ENCODE measurements at places on chromosomes 6 and 20.

GRCh38 chr6:152651986-152652385 is 14.8 kb upstream of the SYNE1 start:
- no peak for DNase-seq

DNA sequence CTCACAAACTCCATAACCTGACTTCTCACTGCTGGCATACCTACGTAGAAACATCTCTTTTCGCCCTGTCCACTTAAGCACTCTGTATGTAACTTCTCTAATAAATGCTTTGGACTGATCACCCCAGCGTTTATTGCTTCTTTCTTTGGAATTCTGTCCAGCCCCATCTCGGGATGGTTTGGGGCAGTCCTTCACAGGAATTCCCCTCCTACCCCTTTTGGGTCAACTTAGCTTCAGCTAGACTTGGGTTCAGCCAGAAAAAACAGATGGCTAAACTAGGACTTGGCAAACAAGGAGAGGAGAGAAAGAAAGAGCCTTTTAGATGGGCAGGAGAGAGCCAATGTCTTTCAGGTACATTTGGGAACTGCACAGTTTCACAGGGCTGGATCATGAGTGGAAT is 3.9 kb upstream of the LTV1 start:
- DNase-seq, result no peak

DNA sequence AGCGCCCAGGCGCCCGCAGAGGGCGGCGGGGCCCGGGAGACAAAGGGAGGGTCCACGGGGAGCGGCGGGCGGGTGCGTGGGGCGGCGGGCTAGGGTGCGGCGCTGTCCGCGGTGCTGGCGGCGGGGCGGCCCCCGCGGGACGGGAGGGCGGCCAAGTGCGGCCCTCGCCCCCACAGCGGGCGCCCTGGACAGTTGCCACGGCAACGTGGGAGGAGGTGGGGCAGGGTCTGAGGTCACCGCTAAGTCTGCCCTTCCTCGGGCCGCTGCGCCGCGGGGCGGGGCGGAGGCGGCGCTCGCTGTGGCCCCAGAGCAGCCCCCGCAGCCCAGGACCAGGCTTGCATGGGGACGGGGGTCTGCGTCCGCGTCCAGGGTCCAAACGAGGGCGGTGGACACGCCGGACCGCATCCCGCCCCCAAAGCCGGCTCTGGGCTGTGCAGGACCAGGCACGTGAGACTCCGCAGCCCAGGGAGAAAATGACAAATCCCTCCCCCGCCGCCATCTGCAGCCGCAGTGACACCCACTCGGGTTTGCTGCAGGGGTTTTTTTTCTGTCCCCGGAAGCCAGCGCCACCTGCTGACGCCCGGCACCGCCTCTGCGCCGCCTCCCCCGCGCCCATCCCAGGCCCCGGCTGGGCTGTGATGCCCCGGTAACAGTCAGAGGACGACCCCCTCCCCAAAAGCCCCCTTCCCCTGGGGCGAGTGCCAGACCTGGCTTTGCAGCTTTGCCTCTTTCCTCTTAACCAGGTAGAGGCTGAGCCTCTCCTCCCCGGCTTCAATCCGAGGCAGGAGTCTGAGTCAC is 36.8 kb downstream of the YTHDF1 start:
- DNase-seq, result peak; percentile 28

DNA sequence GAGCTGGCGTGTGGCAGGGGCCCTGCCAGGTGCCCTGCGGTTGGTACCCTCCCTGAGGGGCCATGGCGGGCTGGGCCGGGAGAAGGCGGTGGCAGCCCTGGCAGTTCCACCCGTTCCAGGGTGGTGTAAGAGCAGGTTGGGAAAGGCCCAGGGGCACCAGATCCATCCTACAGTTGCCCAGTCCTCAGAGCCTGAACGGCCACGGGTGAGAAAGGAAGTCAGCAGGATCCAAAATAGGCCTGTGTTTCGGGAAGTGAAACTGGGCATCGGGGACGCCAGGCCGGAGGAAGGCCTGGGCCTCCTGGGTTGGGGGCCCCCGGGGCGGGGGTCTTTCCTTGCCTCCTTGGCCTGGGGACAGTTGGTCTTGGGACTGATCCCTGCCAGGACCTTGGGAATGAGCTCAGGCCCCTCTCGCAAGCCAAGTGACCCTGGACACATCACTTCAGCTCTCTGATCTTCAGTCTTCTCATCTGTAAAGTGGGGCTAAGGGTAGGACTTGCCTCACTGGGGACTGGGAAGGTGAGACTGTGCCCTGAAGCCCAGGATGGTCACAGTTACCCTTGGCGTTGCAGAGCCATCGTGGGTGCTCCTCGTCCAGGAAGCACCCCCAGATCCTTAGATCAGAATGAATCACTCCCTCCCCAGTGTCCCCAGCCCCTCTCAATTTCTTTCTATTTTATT is 18.1 kb upstream of the NOL4L start:
- DNase-seq, result no peak

DNA sequence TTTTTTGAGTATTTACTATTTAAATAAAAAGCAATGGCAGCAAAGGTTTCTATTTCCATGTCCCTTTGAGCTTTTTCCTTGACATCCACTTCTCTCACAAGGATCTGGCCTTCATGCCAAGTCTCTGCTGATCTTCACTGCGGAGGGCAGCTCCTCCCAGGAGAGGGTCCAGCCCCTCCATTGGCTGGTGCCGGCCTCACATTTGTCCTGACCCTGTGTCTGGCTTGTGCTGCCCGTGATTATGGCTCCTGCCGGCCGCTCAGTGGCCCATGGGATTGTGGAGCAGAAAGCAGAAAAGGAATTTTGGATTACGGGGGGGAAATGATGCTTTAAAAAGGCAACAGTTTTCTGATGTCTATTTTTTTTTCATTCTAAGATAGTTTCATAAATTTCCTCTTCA is 31.2 kb upstream of the PDE7B start:
- DNase-seq, result no peak

- DNase-seq, result no peak
Observed at GRCh38 chr20:59823491-59824259, 109.8 kb downstream of the SYCP2 start.

DNA sequence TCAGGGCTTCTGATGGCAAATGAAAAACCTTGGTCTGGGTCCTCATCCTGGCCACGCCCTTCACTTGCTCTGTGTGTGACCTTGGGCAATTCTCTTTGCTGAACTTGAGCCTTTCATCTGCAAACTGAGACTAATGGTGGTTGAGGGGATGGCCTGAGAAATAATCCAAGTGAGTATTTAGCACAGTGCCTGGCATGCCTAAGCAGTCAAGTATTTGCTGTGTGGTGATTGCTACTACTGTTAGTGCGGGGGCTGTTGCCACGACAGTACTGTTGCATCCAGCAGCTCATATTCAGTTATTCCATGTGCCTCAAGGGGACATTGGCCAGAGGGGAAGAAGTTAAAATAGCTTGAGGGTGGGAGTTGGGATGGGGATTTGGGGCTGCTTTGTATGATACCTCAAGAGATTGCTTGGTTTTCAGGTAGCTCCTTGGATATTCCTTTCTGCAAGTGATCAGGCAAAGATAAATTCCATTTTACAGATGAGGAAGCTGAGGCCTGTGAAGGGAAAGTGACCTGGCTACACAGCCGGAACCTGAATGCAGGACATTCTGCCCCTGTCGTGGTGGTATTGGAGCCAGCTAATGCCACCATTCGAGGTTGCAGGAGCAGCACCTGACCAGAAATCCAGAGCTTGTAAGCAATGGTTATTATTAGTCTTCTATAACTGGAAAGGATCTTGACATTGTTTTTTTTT is 45.1 kb upstream of the EPB41L1 start:
- DNase-seq, result no peak

- no peak for DNase-seq
Observed at GRCh38 chr20:38157635-38158495, 7.2 kb downstream of the TGM2 start.

DNA sequence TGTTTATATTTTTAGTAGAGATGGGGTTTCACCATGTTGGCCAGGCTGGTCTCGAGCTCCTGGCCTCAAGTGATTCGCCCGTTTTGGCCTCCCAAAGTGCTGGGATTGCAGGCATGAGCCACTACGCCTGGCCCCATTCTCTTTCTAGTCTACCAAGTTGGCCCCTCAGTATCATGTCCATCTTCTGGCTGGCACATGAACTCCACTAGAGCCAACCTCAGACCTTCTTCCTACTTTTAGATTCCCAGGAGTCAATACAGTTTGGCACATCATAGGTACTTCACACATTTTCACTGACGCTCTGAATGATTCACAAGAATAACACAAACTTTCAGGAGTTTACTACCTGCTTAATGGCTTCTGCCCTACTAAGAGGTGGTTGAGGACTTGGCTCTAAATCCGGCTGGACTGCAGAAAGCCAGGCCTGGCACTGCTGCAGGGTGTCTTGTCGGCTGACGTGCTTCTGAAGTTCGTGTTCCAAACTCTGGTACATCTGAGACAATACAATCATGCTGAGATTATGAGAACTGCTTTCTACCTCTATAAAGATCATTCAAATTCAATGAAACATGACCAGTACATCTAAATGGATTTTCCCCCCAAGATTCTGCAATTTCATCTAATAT is 293.3 kb downstream of the SYNE1 start:
- no peak for DNase-seq

DNA sequence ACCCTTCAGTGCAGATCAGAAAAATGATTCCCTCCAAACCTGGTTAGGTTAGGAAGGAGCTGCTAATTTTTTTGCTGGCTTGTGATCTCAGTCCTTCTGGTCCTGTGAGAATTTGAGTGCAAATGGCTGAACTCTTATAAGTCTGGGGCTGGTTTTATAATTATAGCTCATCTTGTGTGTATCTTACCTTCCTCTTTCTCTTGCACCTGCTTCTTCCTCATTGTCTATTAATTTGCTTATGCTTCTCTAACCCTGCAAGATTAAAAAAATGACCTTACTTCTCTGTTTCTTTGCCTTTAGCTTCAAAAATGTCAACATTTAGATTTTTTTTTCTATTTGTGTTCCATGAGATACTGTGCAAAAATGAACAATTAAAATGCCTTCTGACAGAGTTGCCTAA is 576.2 kb downstream of the DHX35 start:
- DNase-seq, result no peak

DNA sequence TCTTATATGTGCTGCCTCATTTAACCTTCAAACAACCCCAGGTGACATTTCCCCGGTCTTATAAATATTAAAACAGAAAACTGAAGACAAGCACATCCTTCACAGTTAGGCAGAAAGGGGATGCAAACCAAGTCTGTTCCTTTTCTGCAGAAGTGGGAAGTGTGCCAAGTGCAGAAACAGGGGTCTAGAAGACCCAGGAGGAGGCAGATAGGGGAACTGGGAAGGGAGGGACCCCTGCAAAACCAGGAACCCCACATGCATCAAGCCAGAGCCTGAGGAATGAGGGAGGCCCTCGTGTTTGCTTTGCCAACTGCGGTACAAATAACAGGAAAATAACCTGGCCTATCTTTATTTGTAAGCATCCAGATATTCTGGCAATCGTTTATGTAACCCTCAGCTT is 17.0 kb upstream of the CST3 start:
- no peak for DNase-seq

DNA sequence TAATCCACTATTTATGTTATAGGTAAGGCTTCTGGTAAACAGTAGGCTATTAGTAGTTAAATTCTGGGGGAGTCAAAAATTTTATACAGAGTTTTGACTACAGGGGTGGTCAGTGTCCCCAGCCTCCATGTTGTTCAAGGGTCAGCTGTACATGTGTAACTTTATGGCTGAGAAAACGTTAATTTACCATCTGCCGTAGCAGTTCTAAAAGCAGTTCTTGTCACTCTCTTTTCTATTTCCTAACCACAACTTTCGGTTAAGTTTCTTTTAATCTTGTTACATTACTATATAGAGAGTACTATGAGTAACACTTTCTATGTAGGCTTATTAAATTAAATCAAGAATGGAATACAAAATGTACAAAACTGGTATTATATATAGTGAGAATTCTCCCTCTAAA is 21.6 kb upstream of the KIF6 start:
- DNase-seq, result no peak

DNA sequence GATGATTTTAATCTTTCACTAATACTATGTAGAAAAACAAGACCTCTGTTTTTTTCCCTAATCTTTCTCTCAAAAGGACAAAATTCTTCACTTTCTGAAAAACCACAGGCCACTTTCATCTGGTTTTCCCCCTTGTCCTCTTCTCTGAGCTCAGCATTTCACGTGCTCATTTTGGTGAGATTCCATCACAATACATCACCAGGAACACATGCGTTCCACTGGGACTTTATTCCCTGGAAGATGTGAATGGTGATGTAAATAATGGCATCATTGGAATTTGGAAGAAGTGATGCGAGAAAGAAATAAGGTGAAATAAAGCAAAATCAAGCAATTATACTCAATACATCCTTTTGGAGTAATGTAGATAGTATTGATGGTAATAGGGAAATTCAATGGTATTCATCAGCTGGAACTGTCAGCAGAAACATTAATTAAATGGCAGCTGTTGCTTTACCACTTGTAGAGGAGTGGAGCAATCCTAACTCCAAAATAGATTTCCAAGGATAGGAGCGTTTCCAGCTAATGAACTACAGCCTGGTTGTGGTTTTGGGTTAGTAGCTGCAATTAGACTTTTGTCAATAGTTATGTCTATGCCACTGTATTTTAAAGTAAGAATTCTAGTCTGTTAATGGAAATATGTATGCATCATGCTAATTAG is 11.5 kb downstream of the FILIP1 start:
- DNase-seq, result no peak

DNA sequence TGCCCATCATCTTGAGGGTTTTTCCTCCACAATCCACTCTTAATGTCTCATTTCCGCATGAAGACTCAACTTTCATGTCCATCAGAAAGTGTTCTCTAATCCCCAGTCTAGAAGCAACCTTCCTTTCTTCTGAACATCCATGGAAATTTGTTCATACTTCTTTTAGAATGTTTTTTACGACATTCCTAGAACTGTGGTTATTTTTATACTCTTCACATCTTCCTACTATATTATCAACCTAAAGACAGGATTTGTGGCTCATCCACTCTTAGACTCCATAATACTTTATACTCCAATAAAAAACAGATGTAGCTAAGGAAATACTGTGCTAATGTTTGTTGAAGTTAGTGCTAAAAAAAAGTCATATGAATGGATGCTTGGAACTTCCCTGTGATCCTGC is 1.4 kb upstream of the CAP2 start:
- DNase-seq, result no peak

All from NCI-H1092 treated with DMSO at 0.1 percent for 48 hours (cell line).